ENCODE measurements at places on chromosomes 11 and 22.
A peak's percentile ranks its signal among the peaks of the same experiment; 100 is the strongest.

- no peak for DNase-seq
Measured at GRCh38 chr11:120224361-120224760, 13.5 kb downstream of the OAF start.

DNA sequence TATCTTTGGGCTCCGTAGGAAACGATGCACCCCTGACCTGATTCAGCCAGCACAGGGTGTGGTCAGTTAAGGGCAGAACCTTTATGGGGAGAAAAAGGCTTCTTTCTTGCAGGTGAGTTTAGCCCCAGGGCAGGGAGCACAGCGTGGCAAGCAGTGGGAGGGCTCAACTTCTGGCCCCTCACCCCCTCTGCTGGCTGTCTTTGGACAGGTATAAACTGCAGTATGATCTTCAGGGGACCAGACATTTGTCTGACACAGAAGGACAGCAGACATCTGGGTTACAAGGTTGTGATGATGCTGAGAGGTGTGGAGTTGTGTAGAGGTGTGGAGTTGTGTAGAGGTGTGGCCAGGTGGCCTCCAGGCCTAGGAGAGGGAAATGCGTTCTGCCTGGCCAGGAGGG lies 324.0 kb upstream of the PLET1 start:
- no peak for DNase-seq

GRCh38 chr11:14390669-14391068 lies 31.7 kb upstream of the RRAS2 start:
- no peak for DNase-seq

DNA sequence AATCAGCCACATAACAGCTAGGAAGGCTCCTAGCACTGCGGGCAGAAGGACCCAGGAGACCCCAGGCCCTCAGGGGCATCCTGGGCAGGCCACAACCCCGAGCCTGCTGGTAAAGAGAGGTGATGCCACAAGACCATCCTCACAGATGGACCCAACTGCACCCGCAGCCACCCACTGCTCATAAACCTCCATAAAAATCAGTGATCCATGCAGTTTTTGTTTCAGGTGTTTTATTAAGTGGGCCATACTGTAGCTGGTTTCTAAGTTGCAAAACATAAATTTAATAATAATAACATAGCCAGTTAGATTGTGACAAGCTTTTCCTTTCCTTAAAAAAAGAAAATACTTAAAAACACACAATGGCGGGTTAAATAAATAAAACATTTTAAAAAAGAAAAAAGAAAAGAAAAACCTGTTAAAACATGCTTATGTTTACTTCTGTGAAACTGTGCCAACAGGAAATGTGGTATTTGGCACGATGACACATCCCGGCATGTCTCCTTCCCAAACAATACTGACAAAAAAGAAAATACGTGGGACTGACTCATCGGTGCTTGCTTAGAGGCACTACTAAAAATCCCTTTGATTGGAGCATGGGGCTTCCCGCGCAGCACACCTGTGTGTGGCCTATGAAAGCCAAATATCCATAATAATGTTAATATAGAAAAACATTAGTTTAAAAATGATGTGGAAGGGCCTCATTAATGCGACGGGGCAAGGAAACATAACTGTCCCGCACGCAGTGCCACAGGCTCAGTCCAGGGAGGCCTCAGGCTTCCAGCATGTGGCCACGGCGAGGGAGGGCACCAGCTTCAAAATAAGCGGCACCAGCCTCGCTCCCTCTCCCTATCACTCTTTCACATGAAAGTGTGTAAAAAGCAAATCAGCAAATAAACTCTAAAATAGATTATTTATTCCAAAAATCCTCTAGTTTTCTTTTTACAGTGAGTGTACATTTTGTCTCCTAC lies 47.5 kb upstream of the SCUBE2 start:
- DNase-seq, result peak; percentile 78

DNA sequence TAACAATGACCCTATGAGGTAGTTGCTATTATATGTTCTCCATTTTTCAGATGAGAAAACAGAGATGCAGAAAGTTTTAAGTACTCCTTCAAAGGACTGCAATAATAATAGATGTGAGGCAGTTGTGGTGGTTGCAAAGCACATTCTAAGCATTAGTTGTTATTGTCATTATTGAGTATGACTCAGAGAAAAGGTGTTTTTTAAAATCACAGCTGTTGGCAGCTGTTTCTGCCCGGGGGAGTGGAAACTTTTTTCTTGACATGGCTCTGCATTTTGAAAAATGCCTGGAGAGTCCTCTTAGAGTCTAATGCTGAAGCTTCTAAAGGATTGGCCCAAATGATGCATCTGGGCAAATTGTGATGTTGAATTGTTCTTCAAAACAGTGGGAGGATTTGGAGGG lies 244.5 kb upstream of the MPPED2 start:
- no peak for DNase-seq

GRCh38 chr11:45385844-45386243 lies 99.7 kb upstream of the SYT13 start:
- no peak for DNase-seq

GRCh38 chr11:95254716-95255115 lies 23.7 kb upstream of the SESN3 start:
- DNase-seq, result no peak

DNA sequence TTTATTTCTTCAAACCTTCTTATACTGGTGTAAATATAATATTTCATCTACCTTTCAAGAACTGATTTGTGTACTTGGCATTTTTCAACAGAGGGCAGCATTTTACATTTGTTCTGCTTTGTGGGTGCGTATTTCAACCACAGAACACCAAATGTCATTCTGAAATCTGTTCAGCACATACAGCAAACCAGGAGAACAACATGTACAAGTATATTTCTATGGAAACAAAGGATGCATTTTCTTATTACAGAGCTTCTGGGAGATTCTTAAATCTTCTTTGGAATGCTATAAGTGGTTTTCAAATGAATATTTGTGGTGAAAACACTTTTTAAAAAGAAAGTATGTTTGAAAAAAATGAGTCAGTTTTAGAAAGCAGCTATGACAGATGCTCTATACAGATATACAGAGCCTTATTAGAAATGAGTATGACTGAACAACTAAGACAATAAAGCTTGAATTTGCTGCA lies 946.0 kb downstream of the FAM181B start:
- DNase-seq, result no peak

DNA sequence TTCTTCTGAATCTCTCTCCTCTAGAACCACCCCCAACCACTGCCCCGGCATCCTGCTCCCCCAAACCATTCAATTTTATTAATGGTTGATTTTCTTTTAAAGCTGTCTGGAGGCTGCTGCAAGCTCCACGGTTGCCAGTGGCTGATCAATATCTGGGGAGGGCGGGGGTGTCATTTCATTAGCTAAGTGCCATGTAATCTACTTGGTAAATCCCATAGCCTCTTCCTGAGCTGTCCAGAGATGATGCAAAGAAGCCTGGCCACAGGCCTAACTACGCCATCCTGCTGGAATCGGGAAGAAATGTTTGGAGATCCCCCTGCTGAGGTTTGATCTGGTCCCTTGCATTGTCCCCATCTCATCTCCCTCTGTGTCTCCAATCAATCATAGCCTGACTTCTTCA lies 440.1 kb downstream of the MIAT start:
- no peak for DNase-seq

- DNase-seq, result peak; percentile 37
Measured at GRCh38 chr11:74860743-74861142, 88.1 kb downstream of the XRRA1 start.

GRCh38 chr22:35446365-35446764 lies 46.4 kb downstream of the MCM5 start:
- peak; percentile 84 for DNase-seq

DNA sequence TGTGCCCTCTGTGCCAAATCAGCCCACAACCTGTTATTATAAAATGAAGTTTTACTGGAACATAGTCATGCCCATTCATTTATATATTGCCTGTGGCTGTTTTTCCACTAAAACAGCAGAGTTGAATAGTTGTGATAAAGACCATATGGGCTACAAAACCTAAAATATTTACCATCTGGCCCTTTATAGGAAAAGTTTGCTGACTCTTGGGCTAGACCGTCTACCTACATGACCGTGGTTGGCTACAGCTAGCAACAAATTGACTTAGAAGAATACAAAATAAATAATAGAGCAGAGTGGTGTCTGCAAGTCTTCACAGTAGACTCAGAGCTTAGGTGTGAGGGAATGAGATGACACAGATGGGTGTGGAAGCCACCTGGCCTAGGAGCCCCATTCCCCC lies 11.2 kb upstream of the IL18BP start:
- no peak for DNase-seq

All from NCI-H226 (cell line).